ENCODE measurements at places on chromosomes 4 and X.

DNA sequence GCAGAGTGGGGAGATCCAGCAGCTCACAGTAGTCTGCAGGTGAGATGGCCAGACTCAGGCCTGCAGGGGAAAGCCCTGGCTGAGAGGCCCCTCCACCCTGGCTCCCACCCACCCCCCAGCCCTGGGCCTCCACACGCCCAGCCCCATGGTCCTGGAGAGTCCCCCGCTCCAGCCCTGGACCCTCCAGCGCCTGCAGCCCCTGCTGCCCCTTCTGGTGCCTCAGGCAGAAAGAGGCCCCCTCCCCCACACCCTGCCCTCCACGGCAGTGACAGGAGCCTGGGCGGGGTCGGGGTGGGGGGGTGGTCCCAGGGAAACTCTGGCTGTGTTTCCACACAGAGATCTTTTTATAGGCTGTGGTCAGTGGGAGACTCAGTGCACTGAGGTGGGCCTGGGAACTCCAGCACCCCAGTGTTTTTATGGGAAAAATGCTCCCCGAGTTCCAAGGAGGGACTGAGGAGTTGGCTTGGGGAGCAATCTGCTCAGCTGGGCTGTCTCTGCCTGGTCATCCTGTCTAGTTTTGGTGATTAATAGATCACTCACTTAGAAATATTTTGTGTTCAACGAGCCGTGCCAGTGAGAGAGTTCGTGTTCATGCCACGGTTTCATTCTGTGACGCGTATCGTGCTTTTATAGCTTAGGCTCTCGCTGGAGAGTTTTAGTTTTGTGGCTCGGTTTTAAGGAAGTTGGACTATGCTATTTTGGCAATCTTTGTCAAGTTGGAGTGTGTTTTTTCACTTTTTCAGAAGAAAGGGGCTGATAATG is 53.1 kb upstream of the HGFAC start:
- DNase-seq, result no peak

DNA sequence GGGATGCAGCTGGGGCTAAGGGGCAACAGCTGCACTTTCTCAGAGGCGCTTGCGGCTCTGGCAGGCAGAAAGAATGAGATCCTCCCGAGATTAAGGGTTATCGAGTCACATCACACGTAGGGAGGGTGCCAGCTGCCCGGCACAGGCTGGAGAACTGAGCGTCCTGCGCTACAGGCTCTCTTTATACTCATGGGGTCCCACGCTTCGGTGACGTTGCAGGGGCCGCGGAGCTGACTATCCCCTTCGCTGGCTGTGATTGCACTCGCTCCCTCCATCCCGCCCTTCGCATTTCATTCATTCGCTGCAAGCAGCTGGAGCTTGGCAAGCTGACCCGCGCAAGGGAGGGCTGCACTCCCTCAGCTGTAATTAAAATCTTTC is at the start of gene TACR3:
Gene TACR3 (minus strand): TSS at position 156 of the 378 bp plus-strand sequence. CDS start 310 bp downstream, outside the sequence.
- DNase-seq, result no peak

DNA sequence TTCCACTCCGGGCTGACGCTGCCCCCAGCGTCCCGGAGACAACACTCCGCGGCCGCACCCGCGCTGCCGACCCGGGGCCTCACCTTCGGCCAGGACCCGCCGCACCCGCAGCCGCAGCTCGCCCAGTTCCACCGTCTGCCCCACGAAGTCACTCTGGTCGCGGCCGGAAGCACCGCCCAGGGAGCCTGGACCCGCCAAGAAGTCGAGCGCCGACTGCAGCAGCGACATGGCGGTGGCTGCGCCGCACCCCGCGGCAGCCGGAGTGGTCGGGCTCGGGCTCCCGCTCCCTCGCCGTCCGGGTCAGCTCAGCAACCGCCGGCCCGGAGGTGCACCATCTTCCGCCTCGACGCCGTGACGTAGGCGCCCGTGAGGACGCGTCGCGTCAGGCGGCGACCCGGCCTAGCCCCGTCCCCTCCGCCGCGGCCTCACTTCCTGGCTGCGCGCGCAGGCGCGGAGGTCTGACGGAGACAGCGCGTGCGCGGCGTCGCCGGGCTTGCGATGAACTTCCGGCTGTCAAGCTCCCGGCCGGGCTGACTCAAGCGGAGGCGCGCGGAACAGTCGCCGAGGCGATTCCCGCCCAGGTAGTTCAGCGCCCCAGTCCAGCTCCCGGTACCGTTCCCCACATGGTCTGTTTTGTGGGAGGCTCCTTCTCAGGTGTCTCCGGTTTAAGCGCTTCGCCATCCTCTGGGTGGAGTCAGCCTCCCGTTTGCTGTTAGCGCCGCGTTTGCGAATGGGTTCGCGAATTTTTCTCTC is at the start of the genes GAK and TMEM175:
Gene GAK (minus strand): TSS at position 357 of the 753 bp plus-strand sequence. CDS start 129 bp downstream, at position 228.
Gene TMEM175 (plus strand): TSS at position 501 of the 753 bp plus-strand sequence. CDS start 15,280 bp downstream, outside the sequence.
- peak; percentile 84 for DNase-seq

DNA sequence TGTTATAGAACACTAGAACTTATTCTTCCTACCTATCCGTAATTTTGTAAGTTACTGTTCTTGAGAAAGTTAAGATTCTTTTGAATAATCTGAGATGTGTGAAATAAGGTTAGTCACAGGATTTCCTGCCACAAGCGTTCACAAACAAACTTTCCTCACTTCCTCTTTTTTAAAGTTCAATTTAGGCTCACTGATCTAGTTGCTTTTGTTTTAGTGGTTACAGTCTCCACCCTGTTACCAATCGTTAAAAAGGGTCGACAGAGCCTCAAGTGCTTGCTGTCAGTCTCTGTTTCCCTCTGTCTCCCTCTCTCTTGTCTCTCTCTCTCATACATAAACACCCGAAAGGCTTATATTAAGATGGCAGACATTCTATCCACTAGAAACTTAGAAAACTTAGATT is 35.9 kb upstream of the STK26 start:
- no peak for DNase-seq

DNA sequence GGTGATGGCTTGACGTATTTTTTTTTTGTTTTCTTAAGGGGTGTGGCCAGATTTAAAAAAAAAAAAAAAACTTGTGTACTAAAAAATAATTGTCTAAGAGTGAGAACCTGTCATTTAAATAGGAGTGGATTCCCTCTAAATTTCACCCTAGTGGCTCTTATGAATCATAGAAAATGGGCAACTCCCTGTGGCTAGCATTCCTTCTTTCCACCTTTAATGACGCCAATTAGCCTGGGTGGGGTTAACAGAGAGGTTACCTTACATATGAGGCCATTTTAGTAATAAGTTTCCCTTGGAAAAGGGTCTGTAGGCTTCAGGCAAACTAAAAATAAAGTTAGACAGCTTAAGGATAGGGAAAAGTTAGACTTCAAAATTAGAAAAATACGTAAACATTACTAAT is 223.5 kb upstream of the FAM241A start:
- no peak for DNase-seq

DNA sequence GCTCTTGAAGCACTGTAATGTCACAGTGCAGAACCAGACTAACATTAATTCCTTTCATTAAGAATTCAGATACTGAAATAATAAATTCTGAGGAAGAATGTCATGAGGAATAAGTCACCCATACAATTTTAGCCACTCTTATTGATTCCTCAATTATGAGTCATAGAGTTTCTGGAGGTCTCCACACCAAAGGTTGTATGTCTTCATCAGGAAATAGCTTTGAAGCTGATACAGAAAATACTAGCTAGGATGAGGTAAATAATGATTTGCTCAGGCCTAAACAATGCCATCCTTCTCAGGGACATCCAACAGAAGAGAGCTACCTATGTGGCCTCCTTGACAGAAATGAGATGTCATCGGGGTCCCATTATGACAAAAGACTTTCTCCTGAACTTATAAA is 238.8 kb downstream of the OR13H1 start:
- DNase-seq, result no peak

GRCh38 chr4:112585977-112586736 is 50.6 kb downstream of the ZGRF1 start:
- DNase-seq, result no peak

DNA sequence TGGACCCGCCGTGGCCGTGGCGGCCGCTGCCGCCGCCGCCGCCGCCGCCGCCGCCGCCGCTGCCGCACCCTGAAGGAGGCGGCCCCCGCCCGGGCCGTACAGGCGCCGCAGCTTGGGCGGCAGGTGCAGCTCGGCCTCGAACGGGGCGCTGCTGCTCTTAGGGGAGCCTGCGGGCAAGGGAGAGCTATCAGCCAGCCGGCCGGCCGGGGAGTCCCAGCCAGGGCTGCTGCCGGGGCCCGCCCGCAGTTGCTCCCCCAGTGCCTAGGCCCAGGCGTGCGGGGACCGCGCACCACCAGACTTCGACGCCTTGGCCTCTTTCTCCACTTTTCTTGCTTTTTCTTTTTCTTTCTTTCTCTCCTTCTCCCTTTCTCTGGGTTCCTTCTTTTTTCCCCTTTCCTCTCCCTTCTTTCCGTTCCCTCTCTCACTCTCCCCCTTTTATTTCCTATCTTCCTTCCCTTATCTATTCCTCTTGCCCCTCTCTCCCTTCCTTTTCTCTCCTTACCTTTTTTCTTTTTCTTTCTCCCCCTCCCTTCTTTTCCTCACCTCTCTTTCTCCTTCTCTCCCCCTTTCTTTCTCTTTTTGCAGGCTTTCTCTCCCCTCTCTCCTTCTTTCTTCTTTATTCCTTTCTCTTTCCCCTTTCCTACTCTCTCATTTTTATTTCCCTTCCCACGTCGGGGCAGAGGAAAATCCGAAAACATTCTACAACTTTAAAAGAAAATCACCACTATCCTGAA is 2.0 kb downstream of the ARX start:
- no peak for DNase-seq

DNA sequence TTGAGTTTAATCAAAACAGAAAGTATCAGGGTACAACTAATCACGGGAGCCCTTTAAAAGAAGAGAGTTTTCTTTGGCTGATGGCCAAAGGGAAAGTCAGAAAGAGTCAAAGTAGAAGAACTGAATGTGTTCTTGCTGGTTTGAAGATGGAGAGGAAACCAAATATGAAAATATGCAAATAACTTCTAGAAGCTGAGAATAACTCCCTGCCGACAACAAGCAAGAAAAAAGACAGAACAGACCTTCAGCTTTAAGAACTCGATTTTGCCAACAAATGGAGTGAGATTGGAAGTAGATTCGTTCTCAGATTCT is 903.8 kb downstream of the STIM2 start:
- DNase-seq, result no peak

DNA sequence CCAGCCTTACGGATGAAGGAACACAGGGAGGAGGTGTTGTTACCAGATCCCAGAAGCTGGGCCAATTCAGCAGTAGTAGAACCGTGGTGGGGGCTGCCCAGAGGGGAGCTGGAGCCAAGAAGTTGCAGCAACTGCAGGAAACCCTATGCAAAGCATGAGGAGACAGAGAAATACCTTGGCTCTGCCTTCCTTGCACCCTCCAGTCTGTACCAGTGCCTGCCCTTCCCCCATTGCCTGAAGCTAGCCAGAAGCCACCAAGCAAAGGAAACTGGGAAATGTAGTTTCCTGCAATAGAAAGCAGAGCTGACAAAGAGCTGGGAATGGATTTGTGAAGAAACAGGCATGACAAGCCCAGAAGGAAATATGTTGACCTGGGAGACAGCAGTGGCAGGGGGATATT is 108.7 kb upstream of the FUNDC1 start:
- DNase-seq, result no peak

DNA sequence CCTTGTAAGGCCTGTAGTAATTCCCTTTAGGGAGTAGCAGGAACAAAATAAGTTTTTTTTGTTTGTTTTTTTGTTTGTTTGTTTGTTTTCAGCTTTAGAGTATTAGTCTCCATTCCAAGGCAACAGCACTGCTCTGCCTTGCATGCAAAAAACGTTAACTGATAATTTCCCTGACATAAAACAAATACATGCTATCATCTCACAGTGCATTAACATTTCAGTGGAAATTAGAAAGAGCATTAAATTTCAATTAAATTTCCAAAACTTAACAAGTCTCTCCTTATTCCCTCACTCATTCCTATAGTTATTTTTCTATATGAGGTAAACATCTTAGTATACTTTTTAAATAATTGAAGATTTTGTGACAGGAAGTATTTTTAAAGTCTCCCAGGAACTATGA is 378.4 kb upstream of the PCDH7 start:
- no peak for DNase-seq

- no peak for DNase-seq
Observed at GRCh38 chr4:92091335-92091734, 212.4 kb upstream of the GRID2 start.

DNA sequence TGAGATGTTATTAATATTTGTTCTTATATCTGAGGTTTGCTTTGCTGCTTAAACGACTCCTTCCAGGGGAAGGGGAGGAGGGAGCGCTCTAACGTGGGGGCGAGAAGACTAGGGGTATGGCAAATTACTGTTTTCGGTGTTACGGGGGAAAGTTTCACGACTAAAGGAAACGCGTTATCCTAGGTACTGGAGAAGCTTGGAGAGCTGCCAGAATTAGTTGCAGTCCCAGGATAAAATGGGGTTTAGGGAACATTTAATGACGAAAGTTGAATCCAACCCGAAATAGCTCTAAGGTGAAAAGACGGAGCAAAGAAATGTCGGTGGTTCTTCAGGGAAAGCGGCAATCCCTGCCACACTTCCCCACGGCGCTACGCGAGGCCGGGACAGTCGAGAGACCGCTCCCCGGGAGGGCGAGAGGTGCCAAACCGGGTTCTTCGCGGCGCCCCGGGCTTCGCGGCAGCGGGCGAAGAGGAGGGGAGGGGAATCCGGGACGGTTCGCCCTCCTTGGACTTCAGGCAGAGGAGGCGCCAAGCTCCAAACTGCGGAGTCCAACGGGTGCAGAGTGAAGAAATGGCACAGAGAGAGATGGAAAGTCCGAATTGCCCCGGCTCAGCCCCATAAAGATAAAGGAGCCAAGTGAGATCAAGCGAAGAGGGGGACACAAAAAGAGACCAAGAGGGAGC is 724 bp downstream of the THOC2 start:
- DNase-seq, result no peak

DNA sequence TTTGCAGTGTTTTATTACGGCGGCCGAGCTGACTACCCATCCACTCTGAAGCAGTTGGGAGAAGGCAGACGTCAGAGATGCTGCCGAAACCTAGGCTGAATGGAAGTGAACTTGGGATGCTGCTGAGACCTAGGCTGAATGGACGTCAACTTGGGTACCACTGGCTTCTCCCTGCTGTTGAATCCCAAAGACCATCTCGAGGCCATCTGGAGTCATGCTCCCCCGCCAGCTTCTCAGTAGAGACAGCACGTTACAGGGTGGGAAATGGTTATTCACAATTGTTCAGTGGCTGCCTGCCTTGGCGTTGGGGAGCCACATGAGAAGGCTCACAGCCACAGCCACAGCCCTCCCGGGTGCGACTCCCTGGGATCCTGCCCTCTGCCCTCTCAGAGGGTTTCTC is 40.9 kb downstream of the P2RY8 start:
- DNase-seq, result no peak

GRCh38 chr4:108109997-108110416 is 58.7 kb downstream of the LEF1 start:
- no peak for DNase-seq

DNA sequence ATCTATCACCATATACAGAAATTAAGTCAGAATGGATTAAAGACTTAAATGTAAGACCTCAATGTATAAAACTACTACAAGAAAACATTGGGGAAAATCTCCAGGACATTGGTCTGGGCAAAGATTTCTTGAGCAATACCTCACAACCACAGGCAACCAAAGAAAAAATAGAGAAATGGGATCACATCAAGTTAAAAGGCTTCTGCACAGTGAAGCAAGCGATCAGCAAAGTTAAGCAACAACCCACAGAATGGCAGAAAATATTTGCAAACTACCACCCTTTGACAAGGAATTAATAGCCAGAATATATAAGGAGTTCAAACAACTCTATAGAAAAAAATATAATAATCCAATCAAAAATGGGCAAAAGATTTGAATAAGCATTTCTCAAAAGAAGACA is 236.9 kb upstream of the EMCN start:
- no peak for DNase-seq
